Glomerular endothelial cell (primary cell): ENCODE measurements at places on chromosomes 6 and 20. TPM values are rescaled to one million over a fixed set of nuclear protein-coding genes. Genes with fewer than 3 reads are reported as not detected.

- DNase-seq, result no peak
These were observed 26.8 kb upstream of the ASF1A start for GRCh38 chr6:118867181-118867580.

Gene GGTLC1
- not detected in 2 replicates for total RNA-seq

Gene MATN4
- total RNA-seq, result not detected in 2 replicates

DNA sequence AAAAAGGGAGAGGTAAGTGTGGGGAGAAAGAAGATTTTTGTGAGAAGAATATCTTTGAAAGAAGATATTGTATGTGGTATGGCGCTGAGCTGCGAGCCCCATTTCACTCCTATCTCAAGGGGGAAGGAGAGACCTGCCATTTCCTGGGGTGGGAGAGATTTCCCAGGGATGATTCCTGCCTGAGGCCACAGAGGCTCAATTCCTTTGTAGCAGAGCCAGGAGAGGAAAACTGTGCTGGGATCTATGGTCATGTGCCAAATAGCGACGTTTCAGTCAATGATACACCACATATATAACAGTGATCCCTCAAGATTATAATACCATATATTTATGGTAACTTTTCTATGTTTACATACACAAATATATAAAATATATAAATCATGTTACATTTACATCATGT is 28.9 kb downstream of the TCF21 start:
- no peak for DNase-seq

DNA sequence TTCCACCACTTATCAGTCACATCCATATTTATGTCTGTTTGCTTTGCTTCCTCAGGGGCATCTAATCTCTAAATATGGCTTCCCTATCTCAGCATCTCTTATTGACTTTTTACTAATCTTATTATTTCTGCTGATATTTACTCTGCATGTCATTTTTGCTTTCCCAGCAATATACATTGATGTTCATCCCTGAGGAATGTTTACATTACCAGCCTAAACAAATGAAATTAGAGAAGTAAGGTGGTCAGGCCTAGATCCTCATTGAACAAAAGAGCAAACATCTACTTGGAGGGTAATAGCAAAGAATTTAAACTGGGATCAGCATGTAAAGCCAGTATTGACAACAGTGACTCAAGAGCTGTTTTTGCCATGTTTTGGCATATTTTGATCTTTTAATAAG is 546.4 kb downstream of the MMUT start:
- DNase-seq, result no peak

Gene OR2J3
- total RNA-seq, result not detected in 2 replicates

Gene NKAIN4
- 0.58 and 4.8 TPM in 2 replicates for total RNA-seq

DNA sequence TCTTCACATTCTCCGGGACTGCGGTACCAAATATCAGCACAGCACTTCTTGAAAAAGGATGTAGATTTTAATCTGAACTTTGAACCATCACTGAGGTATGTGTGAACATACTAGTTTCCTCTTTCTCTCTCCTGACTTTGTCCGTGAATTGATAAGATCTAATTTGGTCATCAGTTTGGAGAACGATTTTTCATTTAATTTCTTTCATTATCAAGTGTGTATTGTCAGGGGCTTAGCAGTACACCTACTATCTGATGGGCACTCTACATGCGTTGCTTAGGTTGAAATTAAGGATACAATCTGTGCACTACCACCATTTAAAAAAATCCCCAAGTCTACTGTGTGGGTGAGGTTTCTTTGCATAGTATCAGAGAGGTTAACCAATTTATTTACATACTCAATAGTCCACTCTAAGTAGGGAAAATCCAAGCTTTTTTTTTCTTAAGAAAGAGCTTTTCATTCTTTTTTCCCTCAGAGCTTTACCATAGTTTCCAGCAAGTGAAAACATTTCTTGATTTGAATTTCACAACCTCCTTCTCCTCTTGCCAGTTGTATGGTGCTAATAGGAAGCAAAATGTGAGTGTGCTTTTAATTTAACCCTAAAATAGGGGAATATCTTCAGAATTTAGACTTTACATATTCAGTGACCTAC is 105.4 kb upstream of the ESR1 start:
- DNase-seq, result no peak

- no peak for DNase-seq
These were observed 57.9 kb downstream of the SESN1 start for GRCh38 chr6:109036574-109037294.

- no peak for DNase-seq
These were observed 128.5 kb downstream of the FLRT3 start for GRCh38 chr20:14208956-14209355.

Gene PRSS16
- 0.05 TPM in 1 of 2 replicates, not detected in the other for total RNA-seq

GRCh38 chr6:145502416-145502815 is 232.9 kb downstream of the EPM2A start:
- DNase-seq, result no peak

Gene DEFB132
- total RNA-seq, result not detected in 2 replicates

GRCh38 chr20:63857764-63858392 is 3.4 kb upstream of the ABHD16B start:
- DNase-seq, result no peak

Gene TFAP2A
- 0.29 and 0.78 TPM in 2 replicates for total RNA-seq

DNA sequence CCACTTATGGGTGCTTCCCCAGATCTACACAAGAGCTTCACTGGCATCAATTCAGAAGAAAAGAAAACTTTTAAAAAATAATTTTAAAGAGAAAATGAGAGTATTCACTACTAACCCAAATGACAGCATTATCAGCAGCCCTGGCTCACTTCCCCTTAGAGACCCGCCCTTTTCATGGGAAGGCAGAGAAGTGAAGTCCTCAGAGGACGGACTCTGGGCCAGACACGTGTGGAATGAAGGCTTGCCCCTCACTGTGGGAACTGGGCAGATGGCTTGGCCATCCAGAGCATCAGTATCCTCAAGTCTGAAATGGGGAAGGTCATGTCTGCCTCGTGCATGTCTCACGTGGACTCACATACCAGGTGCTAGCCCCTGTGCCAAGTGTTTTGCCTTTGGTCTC is 63.5 kb downstream of the JAG1 start:
- DNase-seq, result no peak

- DNase-seq, result no peak
These were observed 183.3 kb downstream of the NKAIN2 start for GRCh38 chr6:123986938-123987337.

Gene ZSCAN9
- 7.1 and 18.6 TPM in 2 replicates for total RNA-seq

DNA sequence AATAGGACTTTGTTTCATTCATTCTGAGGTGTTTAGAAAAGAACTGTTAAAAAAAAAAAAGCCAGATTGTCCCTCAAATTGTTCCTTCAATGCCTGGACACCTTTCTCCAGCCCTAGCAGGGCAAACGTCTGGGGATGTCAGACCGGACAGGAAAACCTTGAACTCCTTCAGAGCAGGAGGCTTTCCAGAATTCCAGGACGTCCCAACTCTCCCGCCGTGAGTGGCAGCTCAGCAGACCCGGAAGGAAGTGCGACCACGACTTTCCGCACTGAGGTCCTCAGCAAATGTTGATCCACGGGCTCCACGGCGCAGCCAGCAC is 139.1 kb downstream of the DLL1 start:
- no peak for DNase-seq

- DNase-seq, result no peak
These were observed 25.4 kb downstream of the ANKEF1 start for GRCh38 chr20:10060226-10060625.

Gene LTA
- total RNA-seq, result 0.53 TPM in 1 of 2 replicates, not detected in the other

DNA sequence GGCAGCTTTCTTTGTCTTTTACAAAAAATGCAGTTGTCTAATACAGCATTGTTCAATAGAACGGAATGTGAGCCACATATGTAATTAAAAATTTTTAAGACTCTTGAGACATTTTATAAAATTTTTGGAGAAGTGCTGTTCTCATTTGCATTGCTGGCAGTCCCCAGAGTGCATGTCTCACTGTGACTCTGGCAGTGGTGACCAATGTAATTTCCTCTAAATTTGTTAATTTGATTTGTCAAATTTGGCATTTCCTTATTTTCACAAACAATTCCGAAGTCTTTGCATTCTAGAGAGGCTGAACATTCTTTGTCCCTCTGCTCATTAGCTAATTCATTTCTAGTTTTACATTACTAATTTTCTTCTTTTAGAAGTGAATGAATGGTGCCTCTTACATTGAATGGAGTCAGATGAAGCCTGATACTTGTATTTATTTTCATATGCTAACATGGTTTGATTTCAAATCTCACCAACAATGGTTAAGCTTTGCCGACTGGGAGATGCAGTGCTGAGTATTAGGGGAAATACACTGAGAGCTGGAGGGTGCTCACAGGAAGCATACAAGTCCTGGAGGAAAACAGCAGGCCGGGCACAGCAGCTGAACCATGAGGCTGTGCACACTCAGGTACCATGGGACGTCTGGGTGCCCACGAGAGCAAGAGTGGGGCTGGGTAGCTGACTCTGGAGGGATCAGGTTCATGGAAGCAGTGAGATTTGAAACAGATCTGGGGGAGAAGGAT is 68.5 kb upstream of the ARMC2 start:
- no peak for DNase-seq

Gene PRRC2A
- 125 and 166 TPM in 2 replicates for total RNA-seq

Gene PRDM1
- 3.8 and 11.7 TPM in 2 replicates for total RNA-seq

Gene SYCP2
- 0.05 and 0.23 TPM in 2 replicates for total RNA-seq

Gene GABRR1
- total RNA-seq, result not detected in 2 replicates

Gene PCMTD2
- 29.3 and 38.2 TPM in 2 replicates for total RNA-seq

- DNase-seq, result no peak
These were observed 136.2 kb downstream of the ERMARD start for GRCh38 chr6:169887529-169888140.

DNA sequence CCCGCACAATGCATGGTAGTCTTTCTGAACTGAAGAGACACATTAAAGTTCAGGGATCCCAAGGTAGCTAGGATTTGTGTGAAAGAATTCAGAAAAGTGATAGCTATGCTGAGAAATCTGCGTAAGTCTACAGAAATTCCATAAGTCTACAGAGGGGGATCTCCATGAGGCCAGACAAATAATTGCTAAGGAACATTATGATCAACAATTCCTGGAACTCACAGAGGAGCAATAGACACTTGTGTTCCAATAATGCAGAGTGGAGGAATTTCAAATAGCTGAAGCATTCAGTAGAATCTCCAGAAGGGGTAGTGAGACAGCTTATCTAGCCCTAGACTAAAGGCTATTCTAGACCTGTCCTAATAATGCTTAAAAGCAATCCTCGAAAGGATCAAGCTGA is 315.7 kb upstream of the ECI2 start:
- DNase-seq, result no peak

Gene GOPC
- total RNA-seq, result 24.1 and 27.3 TPM in 2 replicates

DNA sequence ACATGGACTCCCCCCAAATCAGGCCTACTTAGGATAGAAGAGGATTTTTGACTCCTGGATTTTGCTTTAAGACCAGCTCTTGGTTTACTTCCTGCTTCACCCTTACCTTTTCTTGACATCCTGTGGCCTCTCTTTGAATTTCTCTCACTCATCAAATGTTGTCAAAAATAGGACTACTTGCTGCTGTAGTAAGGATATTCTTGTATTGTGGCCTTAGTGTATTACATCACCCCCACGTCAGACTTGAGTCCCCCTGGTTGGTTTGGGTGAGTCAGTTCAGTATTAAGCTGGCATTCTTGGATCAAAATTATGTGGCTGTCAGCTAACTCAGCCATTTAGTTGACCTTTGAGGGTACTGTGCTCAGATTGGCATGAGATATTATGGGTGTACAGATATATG is 1.1 kb downstream of the TPX2 start:
- DNase-seq, result no peak

DNA sequence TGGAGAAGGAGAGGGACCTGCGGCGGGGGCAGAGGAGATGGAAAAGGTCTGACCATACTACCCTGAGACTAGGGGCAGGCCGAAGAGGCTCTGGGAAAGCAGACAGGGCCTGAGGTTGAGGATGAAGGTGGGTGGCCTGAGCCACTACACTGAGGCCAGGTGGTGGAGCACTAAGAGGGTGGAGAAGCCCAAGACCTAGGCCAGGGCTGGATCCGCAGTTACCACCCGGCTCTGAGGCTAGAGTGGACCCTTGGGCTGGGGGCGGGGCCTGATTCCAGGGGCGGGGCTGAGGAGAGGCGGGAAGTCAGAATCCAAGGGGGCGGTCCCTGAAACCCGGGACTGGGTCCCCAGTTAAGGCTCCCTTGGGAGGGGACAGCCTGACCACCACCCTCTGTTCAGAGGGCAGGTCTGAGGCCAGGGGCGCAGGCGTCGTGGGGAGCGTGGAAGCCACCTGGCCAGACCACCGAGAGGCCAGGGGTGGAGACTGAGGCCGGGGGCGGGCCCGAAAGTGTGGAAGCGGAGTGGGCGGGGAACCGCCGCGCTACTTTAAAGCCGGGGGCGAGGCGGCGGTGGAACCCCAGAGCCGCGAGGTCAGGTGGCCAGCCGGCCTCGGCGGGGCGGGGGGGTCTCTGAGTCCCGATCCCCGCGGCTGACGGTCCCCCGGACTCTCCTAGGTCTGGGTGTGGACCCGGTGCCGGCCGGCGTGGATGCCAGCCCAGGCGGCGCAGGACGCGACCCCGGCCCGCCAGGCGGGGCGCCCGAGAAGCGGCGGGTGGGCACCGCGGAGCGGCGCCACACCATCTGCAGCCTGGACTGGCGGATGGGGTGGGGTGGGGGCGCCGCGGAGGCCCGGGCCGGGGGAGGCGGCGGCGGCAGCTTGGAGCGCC is 8.3 kb downstream of the CCM2L start:
- no peak for DNase-seq

- no peak for DNase-seq
These were observed 489.1 kb downstream of the PREX1 start for GRCh38 chr20:48338717-48339116.

Gene WDR46
- total RNA-seq, result 63.4 and 91.0 TPM in 2 replicates

DNA sequence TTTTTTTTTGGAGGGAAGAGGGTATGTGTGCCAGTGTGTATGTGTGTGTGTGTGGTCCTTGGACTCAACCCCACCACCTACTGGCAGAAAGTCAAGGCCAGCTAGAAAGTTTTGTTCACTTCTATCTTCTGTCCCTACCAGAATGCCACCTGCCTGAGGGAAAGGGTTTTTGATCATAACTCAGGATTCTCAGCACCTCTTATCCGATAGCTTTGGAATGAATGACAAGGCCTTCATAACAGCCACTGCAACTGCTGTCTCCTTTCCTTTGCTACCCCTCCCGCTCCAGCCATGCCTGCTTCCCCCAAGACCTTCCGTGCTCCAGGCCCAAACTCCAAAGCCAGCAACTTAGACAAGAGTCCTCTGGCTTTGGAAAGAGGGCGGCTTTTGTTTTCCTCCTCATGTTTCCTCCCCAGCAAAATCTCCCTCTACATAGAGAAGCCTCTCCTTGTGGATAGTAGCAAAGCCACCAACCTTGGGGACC is 18.7 kb downstream of the BTN3A1 start:
- DNase-seq, result no peak

- no peak for DNase-seq
These were observed 72.4 kb downstream of the SHLD1 start for GRCh38 chr20:5822569-5822968.

DNA sequence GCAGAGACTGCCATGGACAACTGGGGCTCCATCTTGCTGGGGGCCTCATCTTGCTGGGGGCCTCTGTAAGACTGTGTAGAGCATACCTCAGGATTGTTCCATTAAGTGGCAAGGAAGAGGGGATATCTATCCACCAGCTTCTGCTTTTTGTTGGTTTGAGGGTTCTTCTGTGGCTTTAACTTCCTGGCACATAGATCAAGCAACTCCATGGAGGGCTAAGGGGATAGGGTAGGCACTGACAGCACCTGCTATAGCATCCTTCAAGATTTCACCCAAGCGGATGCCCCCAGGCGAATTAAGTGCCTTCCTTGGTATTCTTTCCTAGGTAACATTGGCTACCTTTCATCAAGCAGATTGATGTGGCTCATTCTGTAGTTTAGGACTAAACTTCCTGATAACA is 3.8 kb upstream of the LRRN4 start:
- no peak for DNase-seq

Gene MAP7
- total RNA-seq, result 0.06 and 0.82 TPM in 2 replicates
